ENCODE measurements at places on chromosomes 16 and 17.

DNA sequence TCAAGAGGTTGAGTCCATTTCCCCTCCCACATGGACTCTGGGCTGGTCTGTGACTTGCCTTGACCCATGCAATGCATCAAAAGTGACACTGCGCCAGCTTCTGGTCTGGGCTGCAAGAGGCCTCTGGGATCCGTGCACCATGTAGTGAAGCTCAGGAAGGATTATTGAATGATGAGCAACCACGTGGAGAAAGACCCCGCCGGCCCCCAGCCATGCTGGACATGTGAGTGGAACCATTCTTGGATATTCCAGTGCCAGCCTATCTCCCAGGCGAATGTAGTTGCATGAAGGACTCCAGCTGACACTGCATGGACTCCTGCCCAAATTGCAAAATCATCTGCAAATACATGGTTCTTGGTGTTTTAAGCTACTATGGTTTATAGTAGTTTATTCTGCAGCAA lies 7.6 kb upstream of the ALOX15B start:
- DNase-seq = no peak

- DNase-seq = no peak
These were observed 113.1 kb downstream of the IRX3 start for GRCh38 chr16:54173490-54173889.

DNA sequence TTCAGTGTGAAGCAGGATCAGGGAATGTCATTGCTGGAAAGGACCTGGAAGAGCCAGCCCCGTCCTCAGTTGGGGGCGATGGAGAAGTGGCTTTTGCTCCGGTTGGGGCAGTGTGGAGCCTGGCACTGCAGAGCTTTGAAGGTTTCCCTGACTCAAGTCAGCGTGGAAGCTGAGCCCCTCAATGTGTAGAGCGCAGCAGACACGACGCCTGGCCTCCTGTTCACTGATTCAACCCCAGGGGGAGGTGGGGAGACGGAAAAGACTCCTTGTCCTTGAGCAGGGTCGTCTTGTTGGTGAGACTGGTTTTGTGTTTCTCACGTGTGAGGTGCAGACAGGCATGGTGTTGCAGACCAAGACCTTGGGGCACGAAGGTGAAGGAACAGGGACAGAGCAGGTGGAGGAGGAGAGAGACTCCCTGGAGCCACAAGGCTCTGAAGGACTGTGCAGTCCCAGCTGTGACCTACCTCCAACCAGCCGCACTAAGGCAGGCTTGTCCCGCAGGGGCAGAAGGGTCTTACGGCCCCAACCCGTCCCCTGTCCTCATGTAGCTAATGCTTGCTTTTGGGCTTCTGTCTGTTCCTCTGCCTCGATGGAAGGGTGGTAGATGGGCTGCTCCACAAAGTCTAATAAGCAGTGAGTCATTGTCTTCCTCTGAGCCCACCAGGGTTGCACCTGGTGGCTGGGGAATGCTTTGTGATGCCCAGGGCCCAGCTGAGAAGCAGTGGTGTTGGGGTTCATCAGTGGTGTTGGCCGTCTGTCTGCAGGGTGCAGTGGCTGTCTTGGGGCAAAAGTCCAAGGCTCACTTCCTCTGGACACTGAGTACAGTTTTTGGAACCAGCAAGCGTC lies 47.8 kb downstream of the MPRIP start:
- DNase-seq = no peak

GRCh38 chr17:59000022-59000421 lies 106.7 kb downstream of the TRIM37 start:
- DNase-seq = no peak

- DNase-seq = peak; percentile 23
These were observed 20.6 kb downstream of the CYB5B start for GRCh38 chr16:69444873-69445517.

- DNase-seq = no peak
These were observed 2.3 kb downstream of the ADORA2B start for GRCh38 chr17:15947271-15947670.

DNA sequence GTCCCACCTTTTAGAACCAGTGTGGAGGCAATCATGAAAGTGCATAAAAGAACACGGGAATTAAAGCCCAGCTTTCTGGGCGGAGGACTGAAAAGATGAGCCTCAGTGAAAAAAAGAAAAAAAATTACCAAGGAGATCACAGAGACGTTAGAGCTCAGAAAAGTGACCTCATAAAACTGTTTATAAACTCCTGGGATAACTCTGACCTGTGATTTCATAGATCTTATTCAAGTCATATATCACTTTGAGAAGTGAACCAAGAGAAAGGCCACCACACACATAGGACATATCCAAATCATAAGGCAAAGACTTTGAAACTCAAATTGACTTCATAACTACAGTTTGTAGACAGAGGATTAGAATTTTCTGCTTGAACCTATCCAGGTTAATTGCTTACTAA lies 90.1 kb downstream of the KCNJ2 start:
- no peak for DNase-seq

- no peak for DNase-seq
These were observed 849 bp upstream of the SULT1A1 start for GRCh38 chr16:28610595-28611191.

- DNase-seq = no peak
These were observed 25.2 kb upstream of the ERN1 start for GRCh38 chr17:64155129-64155528.

GRCh38 chr16:17658881-17659280 lies 188.1 kb upstream of the XYLT1 start:
- no peak for DNase-seq

- no peak for DNase-seq
These were observed 5.0 kb downstream of the UNC45B start for GRCh38 chr17:35152421-35153140.

- DNase-seq = no peak
These were observed 383.1 kb downstream of the KCNJ2 start for GRCh38 chr17:70552230-70552981.

DNA sequence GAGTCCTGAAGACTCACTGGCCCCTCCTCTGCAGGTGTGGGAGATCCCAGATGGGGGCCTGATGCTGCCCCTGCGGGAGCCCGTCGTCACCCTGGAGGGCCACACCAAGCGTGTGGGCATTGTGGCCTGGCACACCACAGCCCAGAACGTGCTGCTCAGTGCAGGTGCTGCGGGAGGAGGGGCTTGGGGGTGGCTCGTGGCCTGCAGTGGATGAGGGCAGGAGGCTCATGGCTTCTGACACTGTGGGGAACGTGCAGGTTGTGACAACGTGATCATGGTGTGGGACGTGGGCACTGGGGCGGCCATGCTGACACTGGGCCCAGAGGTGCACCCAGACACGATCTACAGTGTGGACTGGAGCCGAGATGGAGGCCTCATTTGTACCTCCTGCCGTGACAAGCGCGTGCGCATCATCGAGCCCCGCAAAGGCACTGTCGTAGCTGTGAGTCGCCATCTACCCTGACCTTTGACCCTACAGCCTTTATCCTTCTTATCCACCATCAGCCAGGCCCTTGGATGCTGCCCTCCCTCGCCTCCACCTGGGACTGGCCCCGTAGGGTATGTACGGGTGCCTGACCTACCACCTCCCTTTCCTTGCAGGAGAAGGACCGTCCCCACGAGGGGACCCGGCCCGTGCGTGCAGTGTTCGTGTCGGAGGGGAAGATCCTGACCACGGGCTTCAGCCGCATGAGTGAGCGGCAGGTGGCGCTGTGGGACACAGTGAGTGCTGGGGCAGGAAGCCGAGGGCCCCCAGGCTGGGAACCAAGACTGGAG lies 3.6 kb downstream of the CORO1A start:
- peak; percentile 81 for DNase-seq

GRCh38 chr16:3797904-3798811 lies 80.8 kb upstream of the TRAP1 start:
- no peak for DNase-seq

- DNase-seq = peak; percentile 70
These were observed 144.0 kb upstream of the CHMP6 start for GRCh38 chr17:80847496-80848230.

DNA sequence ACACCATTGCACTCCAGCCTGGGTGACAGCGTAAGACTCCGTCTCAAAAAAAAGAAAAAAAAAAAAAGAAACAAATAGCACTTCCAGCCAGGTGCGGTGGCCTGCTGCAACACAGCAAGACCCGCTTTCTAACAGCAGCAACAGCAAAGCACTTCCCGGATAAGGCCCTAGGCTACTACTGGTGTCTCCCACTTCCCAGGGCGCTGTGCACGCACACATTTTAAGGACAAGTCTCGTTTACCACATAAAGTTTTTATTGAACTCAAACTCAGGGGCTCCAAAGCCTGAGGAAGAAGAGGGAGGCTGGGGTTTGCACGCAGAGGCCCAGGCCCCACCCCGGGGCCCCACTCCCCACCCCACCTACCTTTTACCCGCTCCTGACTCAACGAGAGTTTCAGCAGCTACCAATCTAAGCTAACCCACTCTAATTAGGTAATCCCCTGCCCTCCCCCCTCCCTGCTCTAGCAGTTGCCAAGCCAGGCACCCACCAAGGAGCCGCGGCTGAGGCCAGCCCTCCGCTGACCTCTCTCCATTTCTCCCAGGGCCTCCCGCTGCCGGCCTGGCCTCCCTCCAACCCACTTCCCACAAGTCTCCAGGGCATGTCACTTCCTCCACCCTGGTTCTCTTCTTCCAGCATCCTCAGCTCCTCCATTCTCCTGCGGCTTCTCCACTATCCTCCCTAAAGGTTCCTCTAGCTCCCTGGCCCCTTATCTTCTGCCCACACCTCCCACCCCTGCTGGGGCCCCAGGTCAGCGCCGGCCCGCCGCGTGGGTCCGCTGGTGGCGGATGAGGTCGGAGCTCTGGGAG lies 2.4 kb downstream of the ZNF768 start:
- no peak for DNase-seq

DNA sequence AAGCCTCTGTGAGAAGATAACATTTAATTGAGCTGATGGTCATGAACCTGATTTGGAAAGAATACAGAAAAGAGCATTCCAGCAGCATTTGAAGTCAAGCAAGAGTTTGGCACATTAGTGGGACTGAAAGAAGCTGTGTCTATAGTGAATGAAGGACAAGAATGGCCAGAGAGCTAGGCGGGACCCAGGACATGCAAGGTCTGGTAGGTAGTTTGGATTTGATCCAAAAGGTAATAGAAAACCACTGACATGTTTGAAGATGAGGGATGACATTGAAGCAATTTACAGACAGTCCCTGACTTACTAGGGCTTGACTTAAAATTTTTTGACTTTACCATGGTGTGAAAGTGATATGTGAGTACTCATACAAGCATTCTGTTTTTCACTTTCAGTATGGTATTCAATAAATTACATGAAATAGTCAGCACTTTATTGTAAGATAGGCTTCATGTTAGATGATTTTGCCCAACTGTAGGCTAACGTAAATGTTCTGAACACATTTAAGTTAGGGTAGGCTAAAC lies 7.6 kb downstream of the CYB5B start:
- no peak for DNase-seq

DNA sequence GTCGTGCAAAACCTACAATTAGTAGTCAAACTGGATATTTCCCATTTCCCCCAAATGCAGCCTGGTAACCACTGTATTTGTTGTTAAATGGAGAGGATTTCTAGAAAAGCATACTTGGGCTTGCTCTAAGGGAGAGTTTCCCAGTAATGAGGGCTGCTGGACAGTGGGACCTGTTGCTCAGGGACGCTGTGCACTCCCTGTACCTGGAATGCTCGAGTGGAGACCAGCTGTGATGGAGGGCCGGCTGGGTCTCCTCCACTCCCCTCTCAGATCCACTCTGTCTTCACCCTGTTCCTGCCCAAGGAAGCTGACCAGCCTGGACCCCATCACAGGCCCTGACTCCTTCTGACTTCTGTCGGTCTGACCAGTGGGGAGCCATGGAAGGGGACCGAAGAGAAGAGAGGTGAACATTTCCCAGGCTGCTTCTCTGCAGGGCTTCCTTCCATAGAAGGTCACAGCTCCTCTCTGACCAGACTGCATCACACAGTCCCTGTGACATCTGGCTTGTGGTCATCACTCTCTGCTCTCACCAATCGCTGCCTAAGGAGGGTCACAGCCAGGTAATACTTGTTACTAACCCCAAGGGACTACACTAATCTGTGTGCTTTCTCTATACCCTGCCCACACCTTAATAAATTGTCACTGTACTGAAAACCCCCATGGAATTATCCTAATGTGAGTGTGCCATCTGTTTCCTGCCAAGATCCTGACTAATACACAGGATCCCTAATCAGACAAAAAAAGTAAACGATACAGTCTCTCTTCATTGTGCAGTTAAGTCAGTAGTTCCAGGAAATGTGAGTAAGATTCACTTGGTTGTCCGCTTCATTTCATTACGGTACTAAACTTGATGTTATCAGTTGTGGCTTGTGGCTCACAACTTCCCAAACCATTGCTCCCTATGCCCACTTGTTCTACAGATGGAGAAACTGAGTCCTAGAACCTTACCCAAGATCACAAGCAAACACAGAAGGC lies 102.4 kb downstream of the CCT6B start:
- DNase-seq = no peak

GRCh38 chr16:2686912-2687507 lies 4.7 kb downstream of the KCTD5 start:
- DNase-seq = peak; percentile 15

DNA sequence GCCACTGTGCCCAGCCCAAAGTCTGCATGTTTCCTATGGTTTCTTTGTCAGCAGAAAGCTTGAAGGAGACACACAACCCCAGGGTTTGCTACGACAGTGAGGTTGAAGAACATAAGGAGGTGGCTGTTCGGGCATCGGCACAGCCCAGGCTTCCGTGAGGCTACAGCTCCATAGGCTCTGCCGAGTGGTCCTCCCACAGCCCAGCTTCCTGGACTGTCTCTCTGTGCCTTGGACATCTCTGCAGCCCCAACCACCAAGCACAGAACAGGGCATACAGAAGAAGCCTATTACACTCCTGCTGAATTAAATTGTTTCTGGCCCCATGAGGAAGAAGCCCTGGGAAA lies 3.2 kb upstream of the HAP1 start:
- no peak for DNase-seq

- no peak for DNase-seq
These were observed 12.5 kb upstream of the DRC7 start for GRCh38 chr16:57681950-57682728.

- no peak for DNase-seq
These were observed 98.2 kb upstream of the WSCD1 start for GRCh38 chr17:5971969-5972368.

DNA sequence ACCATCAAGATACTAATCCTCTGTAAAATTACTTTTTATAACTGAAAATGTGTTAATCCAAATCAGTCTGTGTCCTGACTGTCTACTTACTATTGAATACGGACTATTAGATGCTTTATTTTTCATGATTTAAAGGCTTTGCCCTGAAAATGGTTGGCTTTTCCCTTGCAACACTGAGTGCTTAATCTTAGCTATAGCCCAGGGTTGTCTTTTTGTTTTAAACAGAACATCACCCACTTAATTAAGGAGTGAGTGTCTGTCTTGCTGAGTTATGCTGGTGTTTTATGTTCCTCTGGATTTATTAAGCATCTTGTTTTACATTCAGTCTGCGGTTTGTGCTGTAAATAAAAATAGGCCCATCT lies 11.0 kb downstream of the FTO start:
- no peak for DNase-seq

GRCh38 chr16:73526011-73526804 lies 478.3 kb upstream of the ZFHX3 start:
- DNase-seq = no peak

DNA sequence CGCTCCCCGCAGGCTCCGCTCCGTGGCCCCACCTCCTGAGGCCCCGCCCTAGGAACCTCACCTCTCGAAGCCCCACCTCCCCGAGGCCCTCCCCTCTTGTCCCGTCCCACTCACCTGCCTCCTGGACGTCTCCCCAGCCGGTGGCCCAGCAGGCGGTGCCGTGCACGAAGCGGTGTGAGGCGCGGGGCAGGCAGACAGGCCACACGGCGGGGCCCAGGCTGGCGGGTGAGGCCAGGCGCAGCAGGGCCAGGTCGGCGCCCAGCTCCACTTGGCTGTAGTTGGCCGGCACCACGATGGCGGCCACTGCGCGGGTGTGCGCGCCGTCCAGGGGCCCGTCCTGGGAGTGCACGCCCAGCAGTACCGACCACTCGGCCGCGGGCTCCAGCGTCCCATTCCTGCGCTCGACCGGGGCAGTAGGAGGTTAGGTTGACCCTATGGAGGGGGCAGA lies 1.6 kb downstream of the PRSS36 start:
- DNase-seq = no peak

All from CD4-positive, alpha-beta T cell treated with Interleukin-4 for 4 hours (primary cell).